Stimulated activated CD4-positive, alpha-beta T cell treated with anti-CD3 and anti-CD28 coated beads, Interleukin-2, amount 100 ng/mL, for 24 hours (primary cell): ENCODE measurements at places on chromosomes 3 and 15.

DNA sequence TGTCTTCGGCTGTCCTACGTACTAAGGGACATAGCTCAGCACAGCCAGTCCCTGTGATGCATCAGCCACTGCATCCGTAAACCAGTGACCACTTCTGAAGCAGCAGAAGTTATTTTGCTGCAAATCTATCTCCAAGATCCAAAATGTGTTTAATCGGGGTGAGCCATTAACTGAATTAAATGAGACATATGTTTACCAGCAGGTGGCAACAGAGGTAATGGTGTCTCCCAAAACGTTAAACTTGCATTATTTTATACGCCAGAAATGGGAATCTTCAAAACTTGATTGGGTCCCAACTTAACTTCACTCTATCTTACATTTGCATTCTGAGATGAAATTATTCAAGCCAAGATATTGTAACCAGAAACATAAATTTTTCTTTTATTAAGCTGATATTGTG is 75.3 kb upstream of the BOC start:
- DNase-seq, result no peak

DNA sequence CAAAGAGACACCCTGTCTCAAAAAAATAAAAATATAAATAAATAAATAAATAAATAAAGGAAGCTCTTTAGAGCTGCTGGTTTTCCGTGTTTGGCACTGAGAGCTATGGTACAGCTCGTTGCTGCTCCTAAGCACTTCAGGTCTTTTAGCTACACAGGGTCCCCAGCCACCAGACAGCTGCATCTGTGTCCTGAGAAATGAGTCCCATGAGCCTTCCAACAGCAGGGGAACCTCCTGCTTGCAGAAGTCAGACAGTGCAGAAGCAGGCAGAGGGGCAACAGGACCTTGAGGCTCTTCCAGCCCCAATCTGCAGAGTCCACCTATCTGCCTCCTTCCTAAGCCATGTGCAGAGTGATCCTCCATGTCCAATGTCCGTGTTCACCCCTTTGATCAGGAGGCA is 159.0 kb downstream of the SV2B start:
- DNase-seq, result no peak

DNA sequence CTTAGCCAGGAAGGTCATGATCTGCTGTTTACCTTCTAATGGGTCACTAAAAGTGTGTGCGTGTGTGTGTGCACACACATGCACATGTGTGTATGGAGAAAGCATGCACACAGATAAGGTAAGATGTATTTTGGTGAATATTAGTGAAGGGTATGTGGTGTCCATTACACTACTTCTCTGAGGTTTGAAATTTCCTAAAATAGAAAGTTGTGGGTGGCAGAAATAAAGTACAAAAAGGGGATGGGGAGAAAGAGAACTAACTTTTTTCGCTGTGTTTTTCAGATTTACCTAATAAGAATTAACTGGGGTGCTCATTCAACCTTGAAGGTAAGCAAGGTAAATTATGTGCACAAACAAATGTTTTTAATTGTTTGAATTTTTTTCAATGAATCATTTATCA is 24.4 kb upstream of the NR2E3 start:
- no peak for DNase-seq

DNA sequence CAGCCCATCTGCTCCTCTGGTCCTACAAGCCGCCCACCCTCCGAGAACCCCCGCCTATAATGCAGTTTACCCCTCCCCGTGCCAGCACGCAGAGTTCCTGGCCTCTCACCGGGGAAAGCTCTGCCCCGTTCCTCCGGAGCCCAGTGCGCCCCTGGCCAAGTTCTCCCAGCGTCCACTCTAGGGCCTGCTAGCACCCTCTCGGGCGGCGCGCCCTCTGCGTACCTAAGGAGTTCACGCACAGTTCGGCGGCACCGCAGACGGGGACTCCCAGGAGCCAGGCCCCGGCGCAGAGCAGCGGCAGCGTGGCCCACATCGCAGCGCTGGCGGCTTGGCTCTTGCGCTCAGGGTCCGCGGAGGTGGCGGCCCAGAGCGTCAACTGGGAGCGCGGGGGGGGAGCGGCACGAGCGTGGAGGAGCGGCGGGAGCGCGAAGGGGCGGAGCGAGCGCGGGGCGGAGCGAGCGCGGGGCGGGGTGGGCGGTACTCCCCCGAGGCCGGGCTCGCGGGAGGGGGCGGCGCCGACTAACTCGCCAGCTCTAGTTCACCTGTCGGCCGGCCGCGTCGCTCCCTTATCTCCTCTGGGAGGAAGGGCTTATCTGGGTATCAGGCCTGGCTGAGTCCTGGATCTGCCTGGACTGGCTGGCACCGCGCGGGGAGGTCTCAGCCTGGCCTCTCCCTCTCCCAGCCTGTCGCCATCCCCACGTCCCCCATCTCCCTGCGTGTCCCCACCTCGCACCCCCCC is at the start of gene CTSH:
Gene CTSH, minus strand, starts transcription at position 378 of the 739 bp plus-strand sequence. Its CDS starts 65 bp downstream, at position 313.
- peak; percentile 82 for DNase-seq

DNA sequence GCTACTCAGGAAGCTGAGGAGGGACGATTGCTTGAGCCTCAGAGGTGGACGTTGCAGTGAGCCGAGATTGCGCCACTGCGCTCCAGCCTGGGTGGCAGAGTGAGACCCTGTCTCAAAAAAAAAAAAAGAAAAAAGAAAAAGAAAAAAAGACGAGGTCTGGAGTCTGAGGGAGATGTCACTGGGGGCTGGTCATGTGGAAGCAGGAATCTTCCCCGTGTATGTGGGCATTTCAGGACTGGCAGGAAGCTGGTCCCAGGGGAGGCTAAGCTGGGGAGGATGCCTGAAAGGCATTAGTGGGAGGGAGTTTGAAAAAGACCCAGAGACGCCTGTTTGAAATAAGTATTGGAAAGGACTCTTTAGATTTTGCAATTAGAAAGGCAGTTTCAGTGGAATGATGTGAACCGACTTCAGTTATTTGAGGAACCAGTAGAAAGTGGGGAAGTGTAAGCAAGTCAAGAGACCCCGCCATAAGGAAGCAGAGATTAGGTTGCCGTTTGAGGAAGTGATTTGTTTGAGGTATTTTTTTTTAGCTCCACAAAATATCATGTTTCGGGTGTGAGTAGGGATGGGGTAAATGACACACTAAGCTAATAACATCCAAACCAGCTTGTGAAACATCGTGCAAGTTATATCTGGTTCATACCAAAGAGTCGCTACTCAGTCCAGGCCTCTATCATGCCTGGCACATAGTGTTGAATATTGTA is 55.5 kb downstream of the ST6GAL1 start:
- no peak for DNase-seq

DNA sequence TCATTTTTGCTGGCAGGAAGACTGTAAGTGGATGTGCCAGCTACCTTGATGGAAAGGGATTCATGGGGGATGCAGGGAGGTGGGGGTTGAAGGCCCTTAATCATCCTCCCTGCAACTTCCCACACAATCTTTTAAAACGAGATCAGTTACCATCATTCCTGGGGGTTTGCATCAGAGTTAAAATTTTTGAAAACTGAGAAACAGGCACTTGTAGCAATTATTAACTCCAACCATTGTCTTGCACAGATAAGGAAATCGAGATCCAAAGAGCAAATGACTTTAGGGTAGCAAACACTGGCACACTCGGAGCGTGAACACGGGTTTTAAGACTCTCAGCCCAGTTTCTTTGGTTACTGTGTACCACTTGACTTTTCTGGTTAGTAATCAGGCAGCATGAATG is 41.9 kb downstream of the GPD1L start:
- DNase-seq, result no peak
